AG10803 (cell line): ENCODE measurements at places on chromosomes 6 and 20.

- peak; percentile 61 for DNase-seq
Observed at GRCh38 chr6:1364791-1365190, 24.6 kb upstream of the FOXF2 start.

DNA sequence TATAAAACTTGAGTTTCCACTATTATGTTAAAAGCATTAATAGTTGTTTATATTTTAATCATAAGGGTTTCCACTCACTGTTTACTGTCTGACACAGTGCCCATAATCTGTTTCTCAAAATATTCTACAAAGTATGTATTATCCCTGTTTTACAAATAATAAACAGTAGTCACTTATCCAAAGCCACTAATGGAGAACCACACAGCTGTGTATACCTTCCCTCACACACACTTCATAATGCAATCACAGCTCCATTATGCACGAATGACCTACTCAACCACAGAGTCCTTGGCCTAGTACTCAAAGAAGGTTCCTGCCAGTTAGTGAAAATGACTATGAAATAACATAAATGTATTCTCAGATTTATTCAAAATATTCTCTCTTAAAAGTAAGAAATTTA is 103.1 kb downstream of the EPB41L2 start:
- DNase-seq: no peak

DNA sequence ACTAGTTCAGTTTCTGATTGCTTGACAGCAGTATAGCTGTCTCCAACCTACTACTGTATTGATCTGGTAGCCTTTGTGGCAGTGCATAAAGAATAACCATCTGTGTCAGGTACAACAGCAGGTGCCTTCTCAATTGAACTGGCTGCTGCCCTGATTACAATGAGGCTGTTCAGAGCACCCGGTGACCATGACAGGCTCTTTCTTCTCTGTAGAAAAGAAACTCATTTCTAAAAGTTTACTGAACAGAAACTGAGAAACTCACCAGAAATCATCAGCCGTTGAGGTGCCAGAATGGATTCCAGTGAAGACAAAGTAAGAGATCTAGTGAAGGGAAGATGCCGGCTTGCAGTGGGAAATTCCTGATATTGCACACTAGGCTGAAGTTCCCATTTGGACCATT is 954.4 kb downstream of the PHF3 start:
- no peak for DNase-seq

DNA sequence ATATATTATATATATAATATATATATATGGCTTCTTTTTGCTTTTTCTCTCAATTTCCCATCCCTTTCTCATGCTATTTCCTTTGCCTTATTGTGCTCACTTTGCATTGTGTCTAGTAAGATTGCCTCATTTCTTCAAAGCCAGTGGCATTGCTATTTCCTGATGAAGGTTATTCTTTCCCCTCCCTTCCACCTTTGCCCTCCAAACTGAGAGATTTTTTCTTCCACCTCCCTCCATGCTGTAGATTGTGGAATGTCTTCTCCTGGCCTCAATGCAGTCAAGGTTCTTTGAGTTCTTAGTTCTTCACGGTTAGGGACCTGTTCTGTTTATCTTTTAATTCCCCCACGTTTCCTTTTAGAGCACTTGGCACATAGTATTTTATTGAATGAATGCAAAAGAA is 17.2 kb downstream of the SH3BGRL2 start:
- DNase-seq: no peak

DNA sequence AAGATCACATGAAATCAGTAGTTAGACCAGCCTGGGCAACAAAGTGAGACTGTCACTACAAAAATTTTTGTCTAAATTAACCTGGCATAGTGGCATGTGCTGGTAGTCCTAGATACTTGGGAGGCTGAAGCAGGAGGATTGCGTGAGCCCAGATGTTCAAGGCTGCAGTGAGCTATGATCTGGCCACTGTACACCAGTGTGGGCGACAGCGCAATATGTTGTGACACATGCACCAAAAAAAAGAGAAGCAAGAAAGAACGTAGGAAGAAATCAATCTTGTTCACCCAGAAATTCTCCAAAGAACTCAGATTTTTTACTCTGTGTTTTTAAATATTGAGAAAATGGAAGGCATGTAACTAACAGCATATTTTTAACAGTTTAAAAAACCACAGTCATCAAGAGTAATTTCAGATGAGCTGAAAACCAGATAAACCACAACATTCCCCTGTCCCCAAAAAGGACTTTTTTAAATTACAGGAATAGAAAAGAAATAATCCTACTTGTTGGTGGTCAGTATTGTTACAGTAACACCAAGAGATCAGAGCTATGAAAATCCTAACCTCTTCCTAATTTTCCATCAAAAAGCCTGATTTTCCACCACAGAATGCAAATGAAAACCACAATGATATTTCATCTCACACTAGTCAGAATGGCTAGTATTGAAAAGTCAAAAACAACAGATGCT is 240.2 kb downstream of the KHDC1L start:
- peak; percentile 92 for DNase-seq

DNA sequence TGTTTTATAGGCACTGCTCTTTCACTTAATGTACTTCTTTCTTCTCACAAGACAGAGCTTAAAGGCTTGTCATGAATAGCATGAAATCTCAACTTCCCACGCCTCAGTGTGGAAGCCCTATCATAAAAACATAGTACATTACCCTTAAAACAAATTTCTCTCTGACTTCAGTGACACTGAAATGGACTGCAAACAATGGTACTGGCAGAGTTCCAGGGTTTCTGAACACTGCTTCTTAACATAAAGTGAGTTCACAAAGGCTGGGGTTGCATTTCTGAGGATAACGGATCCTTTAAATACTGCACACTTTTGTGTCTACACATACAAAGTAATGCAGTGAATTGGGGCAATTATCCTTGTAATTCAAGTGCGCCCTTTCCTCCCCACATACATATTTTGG is 32.3 kb upstream of the PLEKHG1 start:
- DNase-seq: no peak

DNA sequence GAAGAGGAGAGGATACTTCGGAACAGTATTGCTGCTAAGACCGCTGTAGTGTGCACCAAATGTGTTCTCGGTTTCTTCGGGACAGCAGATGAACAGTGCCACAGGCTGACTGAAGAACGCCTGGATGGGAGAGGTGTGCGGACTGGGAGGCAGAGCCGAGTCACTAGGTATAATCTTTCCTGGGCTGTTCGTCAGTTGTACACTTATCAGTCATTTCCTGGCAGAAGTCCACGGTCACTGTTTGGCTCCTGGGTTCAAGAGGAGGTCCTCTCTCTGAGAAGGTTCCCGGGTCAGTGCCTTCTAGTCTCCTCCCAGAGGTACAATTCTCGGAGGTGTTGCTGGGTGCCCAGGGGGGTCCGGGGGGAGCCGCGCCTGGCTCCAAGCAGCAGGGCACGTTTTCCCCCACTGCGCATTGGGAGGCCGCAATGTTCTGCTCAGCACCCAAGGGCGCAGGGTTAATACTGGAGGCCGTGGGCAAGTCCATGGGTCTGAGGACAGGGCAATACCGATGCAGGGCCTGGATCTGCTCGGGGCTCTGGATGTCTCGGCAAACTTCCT is 38.1 kb downstream of the GJA10 start:
- DNase-seq: no peak

- DNase-seq: no peak
Observed at GRCh38 chr6:151757506-151757955, 50.0 kb upstream of the ESR1 start.

GRCh38 chr6:138086573-138087196 is 20.5 kb downstream of the PERP start:
- DNase-seq: no peak

DNA sequence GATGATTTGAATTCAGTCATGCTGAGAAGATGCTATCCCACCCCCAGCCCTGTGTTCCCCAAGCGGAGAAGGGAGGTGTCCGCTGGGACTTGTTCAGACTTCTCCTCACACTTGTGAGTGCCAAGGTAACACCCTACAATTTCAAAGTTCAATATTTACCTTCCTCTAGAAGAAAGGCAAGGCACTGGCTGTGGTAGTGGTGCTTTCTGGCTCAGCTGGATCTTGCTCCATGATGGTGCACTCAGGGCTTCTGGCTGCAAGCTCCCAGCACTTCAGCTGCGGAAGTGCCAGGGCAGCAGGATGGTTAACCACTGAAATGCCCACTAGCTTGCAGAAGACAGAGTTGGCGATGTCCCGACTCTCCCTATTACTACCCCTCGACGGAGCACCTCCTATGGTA is 135.4 kb downstream of the MTFR2 start:
- DNase-seq: no peak

DNA sequence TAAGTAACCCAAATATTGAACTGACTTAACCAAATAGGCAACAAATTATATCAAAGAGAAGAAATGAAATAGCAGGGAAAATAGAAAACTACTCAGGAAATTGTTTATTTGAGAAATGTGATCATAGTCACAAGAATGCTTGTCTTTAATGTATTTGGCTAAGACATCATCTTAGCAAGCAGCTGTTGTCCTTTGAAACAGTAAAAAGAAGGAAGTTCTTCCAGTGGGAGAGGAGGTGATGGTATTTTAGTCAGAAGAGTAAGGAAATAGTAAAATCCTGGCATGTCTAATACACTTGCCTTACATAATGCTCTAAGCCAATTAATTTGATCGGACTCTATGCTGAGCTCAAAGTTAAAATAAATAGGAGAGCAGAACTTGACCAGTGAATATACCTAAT is 126.5 kb downstream of the EPM2A start:
- no peak for DNase-seq

DNA sequence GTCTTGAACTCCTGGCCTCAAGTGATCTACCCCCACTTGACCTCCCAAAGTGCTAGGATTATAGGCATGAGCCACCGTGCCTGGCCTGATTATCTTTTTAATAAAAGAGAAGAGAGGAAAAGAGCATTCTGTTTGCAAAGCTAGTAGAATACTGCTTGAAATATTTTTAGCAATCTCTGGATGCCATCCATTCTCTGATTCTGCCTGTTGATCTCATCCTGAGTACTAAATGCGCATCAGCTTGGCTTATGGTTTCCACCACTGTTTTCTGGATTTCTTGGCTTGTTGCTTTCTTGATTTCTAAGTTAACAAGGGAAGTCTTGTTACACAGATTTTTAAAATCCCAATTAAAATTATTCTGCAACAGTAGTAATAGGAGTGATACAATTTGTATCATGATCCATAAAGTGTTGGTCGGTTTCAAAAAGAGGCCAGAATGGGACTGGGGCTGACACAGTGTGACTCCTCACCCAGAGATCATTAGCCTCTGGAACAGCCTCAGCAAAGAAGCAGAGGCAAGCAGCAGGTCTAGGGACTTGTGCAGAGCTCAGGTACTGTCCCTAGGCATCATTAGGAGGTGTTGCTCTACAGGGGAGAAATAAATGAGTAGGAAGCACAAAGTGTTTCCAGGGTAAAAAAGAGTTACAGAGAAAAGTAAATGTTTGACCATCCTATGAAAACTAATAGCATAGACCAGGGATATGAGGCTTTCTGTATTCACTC is 17.8 kb upstream of the SLC16A10 start:
- DNase-seq: no peak
